Stimulated activated CD4-positive, alpha-beta T cell treated with anti-CD3 and anti-CD28 coated beads, Interleukin-4, amount 100 ng/mL, for 48 hours (primary cell): ENCODE measurements at places on chromosomes 12 and 14.

GRCh38 chr12:40137252-40137651, 31.4 kb upstream of the SLC2A13 start:
- DNase-seq: no peak

DNA sequence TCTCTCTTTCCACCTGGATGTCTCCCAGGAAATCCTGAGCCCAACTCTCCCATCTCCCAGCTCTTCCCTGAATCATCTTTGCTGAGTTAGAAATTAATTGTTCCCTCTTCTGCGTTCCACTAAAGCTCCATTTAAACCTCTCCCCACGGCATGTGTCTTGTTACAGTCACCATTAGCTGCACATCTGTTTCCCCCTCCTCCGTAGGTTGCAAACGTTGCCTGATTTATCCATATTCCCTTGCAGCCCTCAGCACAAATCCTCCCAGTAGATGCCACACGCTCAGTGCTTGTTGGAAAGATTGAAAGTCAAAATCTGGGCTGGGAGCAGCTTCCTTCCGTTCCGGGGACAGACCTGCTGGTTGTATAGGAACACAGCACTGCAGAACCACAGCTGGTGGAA, 90.4 kb downstream of the SLC24A4 start:
- no peak for DNase-seq

DNA sequence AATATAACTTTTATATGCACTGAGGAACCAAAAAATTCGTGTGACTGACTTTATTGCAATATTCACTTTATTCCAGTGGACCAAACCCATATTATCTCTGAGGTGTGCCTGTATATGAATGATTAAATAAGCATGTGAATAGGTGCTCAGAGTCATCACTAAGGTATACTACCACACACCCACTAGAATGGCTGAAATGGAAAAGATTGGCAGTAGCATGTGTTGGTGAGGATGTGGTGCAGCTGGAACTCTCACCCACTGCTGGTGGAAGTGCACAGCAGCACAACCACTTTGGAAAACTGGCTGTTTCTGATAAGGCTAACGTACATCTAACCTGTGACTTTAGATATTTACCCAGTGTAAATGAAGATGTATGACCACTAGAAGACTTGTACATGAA, 36.8 kb downstream of the GOLGA5 start:
- no peak for DNase-seq

DNA sequence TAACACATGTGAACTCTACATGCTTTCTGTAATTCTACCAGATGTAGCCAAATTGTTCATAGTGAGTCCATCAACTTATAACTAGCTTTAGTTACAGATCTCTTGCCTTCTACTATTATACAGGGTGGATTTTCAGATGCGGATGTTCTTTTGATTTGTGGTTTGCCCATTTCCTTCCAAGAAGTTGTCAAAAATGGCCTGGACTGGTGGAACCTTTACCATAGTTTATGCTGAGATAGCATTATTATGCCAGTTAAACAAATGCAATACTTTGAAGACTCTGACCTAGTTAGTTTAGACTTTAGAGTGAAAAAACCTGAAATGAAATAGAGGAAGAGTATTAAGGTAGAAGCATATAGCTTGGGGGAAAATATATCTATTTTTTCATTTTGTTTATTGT, 27.4 kb upstream of the CFL2 start:
- DNase-seq: no peak

- no peak for DNase-seq
Measured at GRCh38 chr12:27498149-27498548, 25.9 kb upstream of the PPFIBP1 start.

DNA sequence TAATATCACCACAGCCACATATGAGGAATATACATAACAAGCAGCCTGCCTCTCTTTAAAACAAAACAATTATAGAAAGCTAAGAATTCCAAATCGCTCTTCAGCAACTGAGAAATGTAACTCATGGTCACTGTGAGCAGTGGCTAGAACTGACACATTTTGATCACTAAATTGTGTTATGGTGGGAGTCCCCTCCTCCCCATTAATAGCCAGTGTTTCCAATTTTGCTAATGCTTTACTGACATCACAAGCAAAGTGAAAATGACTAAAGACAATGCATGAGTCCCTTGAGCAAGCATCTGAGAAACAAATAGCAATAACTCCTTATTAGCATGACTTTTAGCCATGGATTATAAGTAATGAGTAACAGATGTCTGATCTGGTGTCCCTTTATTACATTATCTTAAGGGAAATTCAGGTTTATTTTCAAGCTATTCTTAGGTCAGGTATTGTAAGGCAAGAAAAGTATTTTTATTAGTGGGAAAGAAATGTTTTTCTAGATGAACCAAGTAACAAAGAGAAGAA, 148.3 kb downstream of the KCNH5 start:
- DNase-seq: no peak
